RWPE2 (cell line): ENCODE measurements at places on chromosomes 2 and 18.

- no peaks in the 10 kb centered on the region for H3K36me3 ChIP-seq
- no peak overlapping the region for H3K27ac ChIP-seq
- H3K4me1 ChIP-seq: no peaks in the 10 kb centered on the region
- H3K4me3 ChIP-seq: no peak overlapping the region
- H3K27me3 ChIP-seq: no peaks in the 10 kb centered on the region
Measured at GRCh38 chr2:222193328-222193983, 105.3 kb downstream of the PAX3 start.

GRCh38 chr2:28360718-28361293 is 31.9 kb upstream of the FOSL2 start:
- H3K27ac ChIP-seq: no peak overlapping the region
- no peaks in the 10 kb centered on the region for H3K36me3 ChIP-seq
- H3K4me3 ChIP-seq: no peak overlapping the region
- no peak for DNase-seq

- H3K4me1 ChIP-seq: no peaks in the 10 kb centered on the region
- no peak overlapping the region for H3K4me3 ChIP-seq
- H3K27me3 ChIP-seq: no peaks in the 10 kb centered on the region
Measured at GRCh38 chr2:166768393-166769123, 119.7 kb upstream of the XIRP2 start.

- DNase-seq: no peak
- no peak overlapping the region for H3K27ac ChIP-seq
- H3K36me3 ChIP-seq: no peaks in the 10 kb centered on the region
- H3K27me3 ChIP-seq: peaks cover 16% of the 10 kb centered on the region
- H3K4me3 ChIP-seq: no peak overlapping the region
Measured at GRCh38 chr18:69539404-69539803, 138.7 kb downstream of the DOK6 start.

DNA sequence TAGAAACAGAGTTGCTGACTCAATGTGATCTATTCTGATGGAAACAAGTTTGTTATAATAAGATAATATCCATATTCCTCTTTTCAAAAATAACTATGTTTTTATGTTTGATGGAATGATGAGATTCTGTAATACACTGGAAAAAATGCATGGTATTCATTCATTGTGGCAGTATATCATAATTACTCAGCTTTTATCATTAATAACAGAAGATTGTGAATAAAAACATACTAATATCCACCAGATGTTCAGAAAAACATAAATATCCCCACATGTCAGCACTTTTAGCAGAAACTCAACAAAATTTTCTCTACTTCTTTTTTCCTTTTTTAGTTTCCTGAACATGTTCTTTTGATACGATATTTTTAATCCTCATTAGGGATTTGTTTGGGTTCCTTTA is 130.9 kb upstream of the CAVIN2 start:
- H3K36me3 ChIP-seq: no peaks in the 10 kb centered on the region
- no peaks in the 10 kb centered on the region for H3K4me1 ChIP-seq
- no peak for DNase-seq

DNA sequence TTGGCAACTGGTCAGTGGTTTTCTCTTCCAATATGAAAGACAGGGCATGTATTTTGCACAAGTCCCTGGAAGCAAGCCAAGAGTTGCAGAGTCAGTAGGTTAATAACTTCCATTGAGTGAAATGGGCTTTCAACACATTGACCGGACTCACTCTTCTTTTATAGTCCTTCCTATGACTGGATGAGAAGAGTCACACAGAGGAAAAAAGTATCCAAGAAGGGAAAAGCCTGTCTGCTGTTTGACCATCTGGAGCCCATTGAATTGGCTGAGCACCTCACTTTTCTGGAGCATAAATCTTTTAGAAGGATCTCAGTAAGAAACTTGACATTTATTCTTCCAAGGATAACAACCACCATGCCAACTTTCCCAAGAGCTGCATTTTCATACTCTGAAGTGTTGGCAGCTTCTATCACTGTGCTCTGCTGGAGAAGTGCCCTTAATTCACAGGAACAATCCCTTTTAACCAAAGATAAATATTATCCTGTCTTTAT is 45.4 kb downstream of the RASGRP3 start:
- no peak overlapping the region for H3K27ac ChIP-seq
- H3K36me3 ChIP-seq: no peaks in the 10 kb centered on the region
- DNase-seq: no peak

GRCh38 chr2:17052001-17052400 is 386.4 kb upstream of the CYRIA start:
- no peak overlapping the region for H3K27ac ChIP-seq
- H3K27me3 ChIP-seq: no peaks in the 10 kb centered on the region
- H3K4me3 ChIP-seq: no peak overlapping the region
- no peaks in the 10 kb centered on the region for H3K36me3 ChIP-seq

- no peak overlapping the region for H3K27ac ChIP-seq
- no peaks in the 10 kb centered on the region for H3K36me3 ChIP-seq
Measured at GRCh38 chr2:182814804-182815203, 51.6 kb downstream of the FRZB start.

- no peaks in the 10 kb centered on the region for H3K27me3 ChIP-seq
- peak overlapping the region; percentile 14 for H3K27ac ChIP-seq
- no peak for DNase-seq
- H3K36me3 ChIP-seq: peaks cover 9% of the 10 kb centered on the region; the same call in 1 of the 2 replicates
Measured at GRCh38 chr18:9740071-9740470, 32.0 kb downstream of the RAB31 start.

DNA sequence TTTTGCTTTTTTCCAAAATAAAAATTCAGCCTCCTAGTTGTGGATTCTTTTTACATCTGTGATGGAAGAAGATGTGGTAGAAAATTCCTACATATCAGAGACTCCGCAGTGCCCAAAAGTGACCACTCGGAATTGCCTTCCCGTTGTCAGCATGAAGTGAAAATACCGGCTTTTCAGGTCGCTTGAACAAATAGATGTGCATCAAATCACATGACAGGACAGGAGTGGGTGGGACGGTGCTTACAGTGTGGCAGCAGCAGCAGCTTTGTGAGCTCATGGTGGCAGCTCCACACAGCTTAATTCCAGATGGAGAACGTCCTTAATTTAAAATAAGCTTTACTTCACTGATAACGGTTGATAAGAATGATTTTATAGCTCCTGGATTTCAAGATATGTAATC is 20.3 kb downstream of the SALL3 start:
- DNase-seq: no peak
- H3K36me3 ChIP-seq: no peaks in the 10 kb centered on the region
- no peak overlapping the region for H3K4me3 ChIP-seq
- H3K27me3 ChIP-seq: peaks cover 16% of the 10 kb centered on the region
- H3K4me1 ChIP-seq: no peaks in the 10 kb centered on the region

- no peak overlapping the region for H3K27ac ChIP-seq
- H3K4me1 ChIP-seq: peaks cover 10% of the 10 kb centered on the region
- H3K27me3 ChIP-seq: no peaks in the 10 kb centered on the region
- DNase-seq: no peak
- peaks cover 37% of the 10 kb centered on the region for H3K36me3 ChIP-seq
Measured at GRCh38 chr2:58135861-58136260, 89.3 kb downstream of the VRK2 start.

- no peak overlapping the region for H3K27ac ChIP-seq
- no peaks in the 10 kb centered on the region for H3K36me3 ChIP-seq
- H3K27me3 ChIP-seq: no peaks in the 10 kb centered on the region
- no peak overlapping the region for H3K4me3 ChIP-seq
- no peaks in the 10 kb centered on the region for H3K4me1 ChIP-seq
Measured at GRCh38 chr2:42095923-42096408, 48.1 kb downstream of the PKDCC start.

- no peak overlapping the region for H3K4me3 ChIP-seq
- no peaks in the 10 kb centered on the region for H3K36me3 ChIP-seq
- no peak for DNase-seq
- no peaks in the 10 kb centered on the region for H3K27me3 ChIP-seq
- H3K27ac ChIP-seq: peak overlapping the region; percentile 54
Measured at GRCh38 chr2:54767921-54768320, 44.5 kb downstream of the EML6 start.

DNA sequence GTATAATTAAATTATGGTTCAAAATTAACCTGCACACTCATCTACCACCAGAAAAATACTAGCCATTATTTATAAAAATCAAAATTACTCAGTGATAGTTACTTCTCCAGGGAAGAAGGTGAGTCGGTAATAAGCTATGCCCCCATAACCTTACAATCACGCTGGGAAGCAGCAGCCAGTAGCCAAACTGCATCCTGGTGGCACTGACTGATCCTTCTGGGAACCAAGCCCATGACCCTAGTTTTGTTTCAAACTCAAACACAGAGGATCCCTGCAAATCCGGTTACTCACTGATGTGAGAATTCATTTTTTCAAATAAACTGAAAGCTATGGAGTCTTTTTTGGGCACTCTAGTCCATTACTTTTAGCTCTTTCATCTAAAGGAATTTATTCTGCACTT is 88.2 kb upstream of the VWC2L start:
- no peak for DNase-seq
- no peaks in the 10 kb centered on the region for H3K36me3 ChIP-seq
- H3K4me1 ChIP-seq: no peaks in the 10 kb centered on the region

GRCh38 chr2:221999717-222000116 is 299.1 kb downstream of the PAX3 start:
- H3K4me1 ChIP-seq: peaks cover 17% of the 10 kb centered on the region
- H3K36me3 ChIP-seq: no peaks in the 10 kb centered on the region

- H3K4me1 ChIP-seq: no peaks in the 10 kb centered on the region
- H3K4me3 ChIP-seq: no peak overlapping the region
- DNase-seq: no peak
- no peaks in the 10 kb centered on the region for H3K27me3 ChIP-seq
Measured at GRCh38 chr18:13465476-13465875, 246.9 kb downstream of the LDLRAD4 start.

GRCh38 chr2:60473546-60473945 is 79.9 kb downstream of the BCL11A start:
- H3K36me3 ChIP-seq: no peaks in the 10 kb centered on the region
- no peak overlapping the region for H3K4me3 ChIP-seq
- peaks cover 1% of the 10 kb centered on the region for H3K4me1 ChIP-seq
- H3K27me3 ChIP-seq: no peaks in the 10 kb centered on the region
- no peak for DNase-seq
- H3K27ac ChIP-seq: no peak overlapping the region

GRCh38 chr2:9982248-9982647 is 30.8 kb downstream of the GRHL1 start:
- no peak for DNase-seq
- H3K4me3 ChIP-seq: no peak overlapping the region
- no peak overlapping the region for H3K27ac ChIP-seq
- no peaks in the 10 kb centered on the region for H3K27me3 ChIP-seq
- H3K36me3 ChIP-seq: no peaks in the 10 kb centered on the region
- H3K4me1 ChIP-seq: no peaks in the 10 kb centered on the region

- H3K4me1 ChIP-seq: no peaks in the 10 kb centered on the region
- H3K27ac ChIP-seq: no peak overlapping the region
- no peaks in the 10 kb centered on the region for H3K27me3 ChIP-seq
- no peak for DNase-seq
- H3K36me3 ChIP-seq: no peaks in the 10 kb centered on the region
Measured at GRCh38 chr2:149064365-149064841, 25.9 kb downstream of the LYPD6B start.

DNA sequence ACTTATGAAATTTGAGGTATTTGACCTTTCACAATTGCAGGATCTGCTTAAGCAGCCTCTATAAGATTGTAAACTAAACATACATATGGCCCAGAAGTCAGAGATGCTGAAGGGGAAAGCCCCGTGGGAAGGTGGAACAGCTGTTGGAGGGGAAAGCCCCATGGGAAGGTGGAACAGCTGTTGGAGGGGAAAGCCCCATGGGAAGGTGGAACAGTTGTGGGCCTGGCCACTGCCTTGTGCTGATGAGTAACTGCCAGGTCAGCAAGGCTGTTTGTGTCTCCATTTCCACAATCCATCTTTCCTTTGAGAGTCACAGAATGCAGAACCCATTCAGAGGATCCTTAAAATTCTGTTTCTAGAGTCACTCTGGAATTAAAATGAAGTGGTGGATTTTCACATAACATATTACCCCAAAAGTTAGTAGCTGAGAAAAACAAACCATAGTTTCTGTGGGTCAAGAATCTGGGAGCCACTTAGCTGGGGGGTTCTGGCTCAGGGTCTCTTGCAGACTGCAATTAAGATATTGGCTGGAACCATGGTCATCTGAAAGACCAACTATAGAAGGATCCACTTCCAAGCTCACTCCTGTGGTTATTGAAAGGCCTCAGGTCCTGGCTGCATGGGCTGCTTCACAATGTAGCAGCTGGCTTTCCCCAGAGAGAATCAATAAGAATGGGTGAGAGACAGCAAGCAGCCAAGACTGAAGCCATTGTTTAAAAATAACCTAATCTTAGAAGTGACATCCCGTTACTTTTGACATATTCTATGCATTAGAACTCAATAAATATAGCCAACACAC is 86.6 kb upstream of the CAVIN2 start:
- no peaks in the 10 kb centered on the region for H3K4me1 ChIP-seq
- H3K27me3 ChIP-seq: no peaks in the 10 kb centered on the region
- H3K27ac ChIP-seq: no peak overlapping the region
- no peak for DNase-seq

DNA sequence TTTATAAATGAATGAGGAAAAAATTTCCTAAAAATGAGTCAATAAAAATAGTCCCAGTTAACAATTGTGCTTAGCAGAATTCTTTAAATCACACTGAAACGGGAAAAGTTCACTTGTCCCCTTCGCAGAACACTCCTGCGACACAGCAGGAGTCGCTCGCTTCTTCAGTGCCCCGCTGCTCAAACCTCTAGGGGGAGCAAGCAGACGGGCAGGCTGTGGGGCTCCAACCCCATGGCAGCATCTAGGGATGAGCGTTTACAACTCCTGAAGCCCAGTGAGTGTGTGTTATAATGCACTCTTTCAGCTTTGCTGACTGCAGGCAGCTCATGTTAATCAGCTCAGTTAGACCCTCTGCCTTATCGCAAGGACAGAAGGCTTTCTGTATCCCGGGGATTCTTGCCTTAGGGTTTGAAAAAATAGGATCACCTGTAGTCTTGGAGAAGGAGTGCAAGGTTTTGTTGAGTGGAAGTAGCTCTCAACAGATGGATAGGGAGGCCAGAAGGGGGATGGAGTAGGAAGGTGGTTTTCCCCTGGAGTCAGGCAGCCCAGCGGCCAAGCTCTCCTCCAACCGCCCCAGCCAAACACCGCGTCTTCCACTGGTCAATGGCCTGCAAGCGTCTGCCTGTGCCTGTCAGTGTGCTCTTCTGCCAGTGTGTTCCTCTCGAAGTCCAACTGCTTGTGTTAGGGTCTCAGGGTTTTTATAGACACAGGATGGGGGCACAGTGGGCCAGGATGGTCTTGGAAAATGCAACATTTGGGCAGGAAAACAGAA is 1977.7 kb upstream of the LRRTM1 start:
- no peak overlapping the region for H3K4me3 ChIP-seq
- no peaks in the 10 kb centered on the region for H3K36me3 ChIP-seq
- H3K27me3 ChIP-seq: no peaks in the 10 kb centered on the region
- H3K27ac ChIP-seq: no peak overlapping the region
- DNase-seq: no peak

DNA sequence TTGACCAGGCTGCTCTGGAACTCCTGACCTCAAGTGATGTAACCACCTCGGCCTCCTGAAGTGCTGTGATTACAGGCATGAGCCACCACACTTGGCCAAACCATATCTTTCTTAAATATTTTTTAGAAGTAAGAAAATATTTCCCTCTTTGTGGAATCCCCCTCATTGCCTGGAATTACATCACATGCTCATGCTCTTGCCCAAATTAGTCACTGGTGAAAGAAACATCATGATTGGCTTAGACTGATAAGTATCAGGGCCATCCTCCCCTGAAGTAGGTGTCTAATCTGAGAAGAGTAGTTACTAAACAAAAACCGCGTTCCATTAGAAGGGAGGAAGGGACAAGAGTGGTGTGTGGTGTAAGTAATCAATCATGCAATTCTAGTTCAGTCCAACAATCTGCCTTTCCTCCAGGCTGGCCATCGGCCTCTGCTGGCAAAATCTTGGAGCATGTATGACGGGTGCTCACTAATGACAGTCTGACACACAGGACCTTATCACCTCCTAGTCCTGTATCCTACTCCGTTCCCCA is 52.3 kb upstream of the SCG2 start:
- H3K4me3 ChIP-seq: no peak overlapping the region
- H3K36me3 ChIP-seq: no peaks in the 10 kb centered on the region
- H3K4me1 ChIP-seq: no peaks in the 10 kb centered on the region
- no peak overlapping the region for H3K27ac ChIP-seq
- no peak for DNase-seq
